ENCODE measurements at places on chromosomes 6 and 20. TPM values are rescaled to one million over a fixed set of nuclear protein-coding genes. Genes with fewer than 3 reads are reported as not detected.

Gene GABRR1
- not detected for total RNA-seq

DNA sequence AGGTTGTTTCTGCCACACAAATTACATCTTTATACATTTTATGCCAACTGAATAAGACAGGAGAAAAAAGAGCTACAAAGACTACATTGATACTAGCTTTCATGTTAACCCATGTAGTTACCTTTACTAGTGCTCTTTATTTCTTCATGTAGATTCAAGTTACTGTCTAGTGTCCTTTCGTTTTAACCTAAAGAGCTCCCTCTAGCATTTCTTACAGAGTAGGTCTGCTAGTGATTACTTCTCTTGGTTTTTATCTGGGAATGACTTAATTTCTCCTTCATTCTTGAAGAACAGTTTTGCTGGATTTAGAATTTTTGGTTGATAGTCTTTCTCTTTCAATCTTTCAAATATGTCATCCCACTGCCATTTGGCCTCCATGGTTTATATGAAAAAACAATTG is 21.2 kb upstream of the NOP56 start:
- no peaks in the 10 kb centered on the region for H3K4me1 ChIP-seq
- peaks cover 43% of the 10 kb centered on the region for H3K27me3 ChIP-seq
- no peak for DNase-seq
- H3K4me3 ChIP-seq, result no peak overlapping the region
- H3K27ac ChIP-seq, result no peak overlapping the region

Gene TRIM15
- 0.24 TPM for total RNA-seq

DNA sequence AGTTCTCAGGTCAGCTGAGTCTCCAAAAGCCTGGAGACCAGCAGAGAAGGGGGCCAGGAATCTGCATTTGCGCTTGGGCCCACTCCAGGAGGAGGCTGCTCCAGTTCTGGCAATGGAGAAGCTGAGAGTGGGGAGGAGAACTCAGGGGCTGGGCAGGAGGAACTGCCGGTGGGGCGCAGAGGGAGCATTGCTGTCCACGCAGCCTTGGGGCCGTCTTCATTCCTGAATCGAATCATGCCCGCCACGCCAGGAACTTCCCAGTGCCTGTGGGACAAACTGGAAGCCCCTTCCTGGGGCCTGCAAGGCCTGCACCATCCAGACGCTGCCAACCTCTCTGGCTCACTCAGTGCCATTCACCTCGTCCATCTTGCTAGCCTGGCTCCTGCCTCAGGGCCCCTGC is 16.9 kb downstream of the RAB44 start:
- H3K27me3 ChIP-seq, result peaks cover 10% of the 10 kb centered on the region
- no peak overlapping the region for H3K27ac ChIP-seq
- DNase-seq, result no peak
- no peaks in the 10 kb centered on the region for H3K36me3 ChIP-seq

Gene CRIP3
- total RNA-seq, result 0.79 TPM

GRCh38 chr6:154998855-154999254 is 3.7 kb downstream of the TIAM2 start:
- H3K4me1 ChIP-seq, result peaks cover 15% of the 10 kb centered on the region
- H3K36me3 ChIP-seq, result no peaks in the 10 kb centered on the region
- no peak for DNase-seq
- no peak overlapping the region for H3K4me3 ChIP-seq
- no peak overlapping the region for H3K27ac ChIP-seq

Data from activated CD4-positive, alpha-beta T cell treated with anti-CD3 and anti-CD28 coated beads, Interleukin-2, amount 10 ng/mL, durations not matched to agents 24 days and 14 days (primary cell).